ENCODE measurements at places on chromosomes 3 and 15. TPM values are rescaled to one million over a fixed set of nuclear protein-coding genes. Genes with fewer than 3 reads are reported as not detected.

DNA sequence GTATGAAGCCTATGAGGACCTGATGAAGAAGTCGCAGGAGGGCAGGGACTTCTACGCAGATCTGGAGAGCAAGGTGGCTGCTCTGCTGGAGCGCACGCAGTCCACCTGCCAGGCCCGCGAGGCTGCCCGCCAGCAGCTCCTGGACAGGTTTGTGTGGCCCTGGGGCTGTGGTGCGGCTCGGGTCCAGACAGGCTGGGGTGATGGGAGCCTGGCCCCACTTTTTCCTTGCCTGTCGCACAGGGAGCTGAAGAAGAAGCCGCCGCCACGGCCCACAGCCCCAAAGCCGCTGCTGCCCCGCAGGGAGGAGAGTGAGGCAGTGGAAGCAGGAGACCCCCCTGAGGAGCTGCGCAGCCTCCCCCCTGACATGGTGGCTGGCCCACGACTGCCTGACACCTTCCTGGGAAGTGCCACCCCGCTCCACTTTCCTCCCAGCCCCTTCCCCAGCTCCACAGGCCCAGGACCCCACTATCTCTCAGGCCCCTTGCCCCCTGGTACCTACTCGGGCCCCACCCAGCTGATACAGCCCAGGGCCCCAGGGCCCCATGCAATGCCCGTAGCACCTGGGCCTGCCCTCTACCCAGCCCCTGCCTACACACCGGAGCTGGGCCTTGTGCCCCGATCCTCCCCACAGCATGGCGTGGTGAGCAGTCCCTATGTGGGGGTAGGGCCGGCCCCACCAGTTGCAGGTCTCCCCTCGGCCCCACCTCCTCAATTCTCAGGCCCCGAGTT is 29.0 kb downstream of the PTPN23 start:
- no peak for DNase-seq

GRCh38 chr3:100125161-100125938 is 11.0 kb upstream of the FILIP1L start:
- DNase-seq: no peak

Gene CNTN3
- not detected for total RNA-seq

- no peak for DNase-seq
Measured at GRCh38 chr15:40325188-40325587, 1.7 kb downstream of the INAFM2 start.

GRCh38 chr15:75436881-75437280 is 14.6 kb downstream of the SIN3A start:
- DNase-seq: no peak

Gene IQCB1
- total RNA-seq: 35.6 TPM

DNA sequence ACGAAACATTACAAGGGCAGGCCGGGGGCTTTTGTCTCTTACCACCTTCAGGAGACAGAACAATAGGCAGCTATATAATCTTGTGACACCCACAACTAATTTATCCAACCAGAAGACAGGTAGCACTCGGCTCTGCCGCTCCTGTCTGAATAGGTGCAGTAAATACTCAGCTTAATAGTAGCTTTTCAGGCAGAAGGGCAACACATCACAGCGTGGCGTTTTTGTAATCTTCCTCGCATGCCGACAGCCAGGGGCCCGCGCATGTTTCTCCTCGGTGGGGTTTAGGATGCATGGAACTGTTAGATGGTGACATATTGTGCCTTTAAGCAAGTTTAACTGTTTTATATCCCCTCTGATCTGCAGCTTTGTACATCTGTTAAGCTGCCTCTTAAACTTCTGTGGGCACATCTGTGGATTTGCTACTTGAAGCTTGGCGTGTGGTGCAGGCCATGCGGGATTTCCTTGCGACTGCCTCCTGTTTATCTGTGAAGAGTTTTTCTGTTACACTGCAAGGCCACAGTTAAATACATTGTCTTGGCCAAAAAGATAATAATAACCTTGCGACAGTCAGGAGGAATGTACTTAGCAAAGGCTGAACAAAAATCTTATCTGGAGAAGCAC is 123.2 kb upstream of the BNIP2 start:
- no peak for DNase-seq

DNA sequence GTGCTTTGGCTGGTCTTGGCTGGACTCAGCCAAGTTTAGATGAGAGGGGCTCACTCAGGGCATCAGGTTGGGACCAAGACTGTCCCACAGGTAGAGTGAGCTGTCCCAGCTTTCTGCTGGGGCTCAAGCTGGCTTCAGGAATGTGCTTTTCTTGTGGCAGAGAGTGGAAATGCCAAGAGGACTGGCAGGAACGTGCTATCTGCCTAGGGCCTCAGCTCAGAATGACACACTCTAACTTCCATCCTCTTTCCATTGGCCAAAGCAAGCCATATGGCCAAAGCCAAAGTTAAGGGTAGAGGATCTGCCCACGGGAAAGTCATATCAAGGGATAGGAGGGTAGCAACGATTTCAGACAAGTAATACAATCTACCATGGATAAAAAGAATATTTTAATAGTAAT is 178.8 kb downstream of the ABHD5 start:
- DNase-seq: no peak

Gene GP9
- total RNA-seq: not detected

Gene PDZRN3
- total RNA-seq: not detected

GRCh38 chr15:52514482-52514881 is 14.2 kb downstream of the MYO5A start:
- no peak for DNase-seq

Gene LYSMD4
- 5.8 TPM for total RNA-seq

DNA sequence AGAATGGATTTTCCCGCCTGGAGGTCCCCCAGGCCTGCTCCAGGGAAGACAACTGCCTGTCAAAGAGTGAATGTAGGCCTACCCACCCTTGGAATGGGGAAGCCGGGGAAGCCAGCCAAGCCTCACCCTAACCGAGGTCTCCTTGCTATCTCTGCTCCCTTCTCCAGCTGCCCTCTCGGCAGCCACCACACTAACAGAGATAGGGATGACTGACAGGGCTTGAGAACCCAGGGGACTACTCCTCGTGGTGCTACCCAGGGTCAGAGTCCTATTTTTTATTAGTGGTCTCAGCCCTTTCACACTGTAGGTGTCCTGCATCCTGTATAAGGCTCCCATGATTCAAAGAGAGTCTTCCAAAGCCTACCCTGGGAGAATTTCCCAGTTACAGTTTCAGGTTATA is 160.6 kb upstream of the CHRM5 start:
- DNase-seq: no peak

- DNase-seq: no peak
Measured at GRCh38 chr3:25151903-25152295, 276.2 kb upstream of the RARB start.

DNA sequence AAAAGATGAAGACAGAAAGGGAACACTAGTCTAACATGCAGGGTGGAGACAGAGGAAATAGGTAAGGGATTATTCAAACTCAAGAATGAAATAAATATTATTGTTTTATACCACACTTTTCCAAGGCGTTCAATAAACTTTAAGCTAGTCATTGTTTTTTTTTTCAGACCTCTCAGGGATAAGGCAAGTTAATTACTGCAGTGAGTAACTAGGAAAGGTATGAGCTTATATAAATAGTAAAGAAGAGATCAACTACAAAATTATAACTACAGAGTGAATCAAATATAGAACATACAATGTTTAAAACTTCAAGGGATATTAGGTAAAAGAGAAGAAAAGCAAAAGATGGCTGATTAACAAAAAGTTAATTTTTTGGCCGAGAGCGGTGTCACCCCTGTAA is 31.5 kb upstream of the XXYLT1 start:
- peak; percentile 7 for DNase-seq

Gene TUBGCP4
- 11.2 TPM for total RNA-seq

Gene DHFR2
- 4.0 TPM for total RNA-seq

DNA sequence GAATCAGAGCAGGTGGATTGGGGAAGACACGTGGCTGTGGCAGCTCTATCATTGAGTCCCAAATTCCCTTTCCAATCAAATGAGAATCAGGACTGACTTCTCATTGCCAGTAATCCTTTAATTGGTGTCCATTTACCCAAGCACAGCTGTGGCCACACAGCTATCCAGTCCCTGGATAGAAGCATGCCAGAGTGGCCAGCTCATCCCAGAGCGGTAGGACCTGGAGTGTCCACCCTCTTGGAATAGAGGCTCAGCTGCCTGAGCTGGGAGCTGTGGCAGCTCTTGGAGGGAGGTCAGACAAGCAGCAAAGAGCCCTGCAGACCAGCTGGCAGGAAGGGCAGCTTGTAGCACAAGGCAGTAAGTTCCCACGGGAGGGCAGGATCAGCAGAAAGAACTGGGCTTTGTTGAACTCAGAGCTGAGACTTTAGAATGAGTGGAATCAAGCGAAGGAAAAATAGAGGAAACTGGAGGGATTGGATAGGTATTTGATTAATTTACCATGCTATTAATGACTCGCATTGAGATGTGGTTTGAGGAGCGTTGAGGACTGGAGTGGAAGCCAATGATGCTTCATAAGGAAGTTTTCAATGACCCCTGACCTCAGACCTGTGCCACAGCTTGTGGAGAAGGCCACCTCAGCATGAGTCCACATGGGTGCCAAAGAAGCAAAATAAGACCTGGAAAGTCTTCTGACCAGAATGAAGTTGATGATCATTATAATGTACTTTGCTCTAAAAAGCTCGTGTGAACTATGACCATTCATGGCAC is 6.9 kb upstream of the ALPK3 start:
- no peak for DNase-seq

Gene LCTL
- 1.8 TPM for total RNA-seq

Gene VPS8
- 36.6 TPM for total RNA-seq

DNA sequence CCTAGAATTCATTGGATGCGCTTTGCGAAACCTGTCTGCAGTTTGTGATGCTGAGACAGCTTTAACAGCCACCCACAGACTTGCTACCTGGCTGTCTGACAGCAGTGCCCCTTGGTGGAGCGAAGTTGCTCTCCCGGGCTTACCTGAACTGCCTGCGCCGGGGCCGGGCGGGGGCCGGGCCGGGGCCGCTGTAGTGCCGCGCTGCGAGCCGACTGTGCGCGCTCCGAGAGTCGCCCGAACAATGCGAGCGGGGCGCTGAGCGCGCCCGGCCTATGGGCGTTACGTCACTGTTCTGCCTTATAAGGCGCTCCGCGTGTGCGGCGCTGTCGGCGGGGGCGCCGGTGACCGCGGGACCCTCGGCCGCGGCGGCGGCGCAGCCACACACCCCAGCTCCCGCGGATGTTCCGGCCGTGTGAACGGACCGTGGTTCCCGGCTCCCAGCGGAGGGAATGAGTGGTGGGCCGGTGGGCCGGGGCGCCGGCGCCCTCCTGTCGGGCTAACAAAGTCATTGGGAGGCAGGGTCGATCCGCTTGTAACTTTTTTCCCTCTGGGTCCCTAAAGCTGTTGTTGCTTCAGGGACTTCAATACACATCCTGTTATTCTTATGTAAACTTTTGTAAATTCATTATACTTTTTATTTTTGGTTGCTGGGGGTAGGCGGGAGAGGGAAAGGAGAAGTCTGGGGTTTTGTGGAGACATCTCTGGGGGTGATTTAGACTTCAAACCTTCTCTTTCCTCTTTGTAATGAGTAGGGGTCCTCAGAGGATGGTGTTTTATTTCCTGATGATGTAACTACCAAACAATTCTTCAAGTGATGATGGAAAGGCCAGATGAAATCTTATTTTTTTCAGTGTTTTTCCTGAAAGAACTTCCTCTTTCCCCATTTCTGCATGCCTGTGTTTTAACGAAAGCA is 58.5 kb downstream of the CMSS1 start:
- peak; percentile 69 for DNase-seq

DNA sequence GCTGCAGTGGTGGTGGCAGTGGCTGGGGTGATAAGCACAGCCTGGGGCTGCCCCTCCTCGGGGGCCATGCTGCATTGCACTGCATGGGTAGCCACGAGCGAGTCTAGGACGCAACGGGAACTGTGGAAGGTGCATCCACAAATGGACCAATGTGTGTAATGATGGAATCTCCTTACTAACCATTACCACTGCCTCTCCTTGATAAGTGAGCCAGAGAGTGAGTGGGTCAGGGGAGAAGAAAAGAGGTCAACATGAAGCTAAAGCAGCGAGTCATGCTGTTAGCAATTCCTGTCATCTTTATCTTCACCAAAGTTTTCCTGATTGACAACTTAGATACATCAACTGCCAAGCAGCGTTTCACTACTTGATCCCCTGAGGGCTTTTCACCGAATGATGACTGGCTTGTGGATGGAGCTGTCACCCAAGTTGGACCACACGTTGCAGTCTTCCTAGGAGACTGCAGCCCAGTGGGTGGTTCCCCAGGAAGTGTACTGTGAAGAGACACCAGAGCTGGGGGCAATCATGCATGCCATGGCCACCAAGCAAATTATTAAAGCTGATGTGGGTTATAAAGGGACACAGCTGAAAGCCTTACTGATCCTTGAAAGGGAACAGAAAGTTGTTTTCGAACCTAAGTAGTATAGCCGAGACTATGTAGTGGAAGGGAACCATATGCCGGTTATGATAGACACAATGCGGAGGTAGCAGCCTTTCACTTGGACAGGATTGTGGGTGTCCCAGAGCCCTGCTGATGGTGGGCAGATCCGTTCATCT is 20.6 kb downstream of the SAMD7 start:
- no peak for DNase-seq

GRCh38 chr15:40873694-40874561 is at the start of gene RHOV:
TSS of gene RHOV (minus strand) at chr15:40874234. CDS start at chr15:40874139, 95 bp downstream.
- peak; percentile 42 for DNase-seq

DNA sequence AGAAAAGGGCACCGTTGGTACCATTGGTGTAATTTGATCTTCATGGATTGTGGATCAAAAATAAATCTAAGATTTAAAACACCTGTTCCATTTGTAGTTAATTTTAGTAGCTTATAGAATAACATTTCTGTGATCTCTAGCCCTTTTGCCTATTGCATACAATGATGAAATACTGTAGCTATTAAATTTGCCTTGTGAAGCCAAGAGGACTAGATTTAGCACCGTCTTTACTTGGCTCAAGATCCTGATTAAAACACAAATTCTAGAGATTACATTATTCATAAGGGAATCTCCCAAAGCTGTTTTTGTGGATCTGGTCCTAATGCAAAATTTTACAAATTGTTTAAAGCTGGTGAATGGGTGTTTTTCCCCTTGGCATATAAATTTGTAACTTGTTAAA is 8.2 kb downstream of the TBC1D23 start:
- DNase-seq: no peak

Gene GP5
- total RNA-seq: 0.02 TPM

- no peak for DNase-seq
Measured at GRCh38 chr3:436053-436452, 239.5 kb downstream of the CHL1 start.

Gene MYLK
- total RNA-seq: 104 TPM

Gene NPRL2
- 24.8 TPM for total RNA-seq

- no peak for DNase-seq
Measured at GRCh38 chr3:13157986-13158385, 84.8 kb upstream of the IQSEC1 start.

DNA sequence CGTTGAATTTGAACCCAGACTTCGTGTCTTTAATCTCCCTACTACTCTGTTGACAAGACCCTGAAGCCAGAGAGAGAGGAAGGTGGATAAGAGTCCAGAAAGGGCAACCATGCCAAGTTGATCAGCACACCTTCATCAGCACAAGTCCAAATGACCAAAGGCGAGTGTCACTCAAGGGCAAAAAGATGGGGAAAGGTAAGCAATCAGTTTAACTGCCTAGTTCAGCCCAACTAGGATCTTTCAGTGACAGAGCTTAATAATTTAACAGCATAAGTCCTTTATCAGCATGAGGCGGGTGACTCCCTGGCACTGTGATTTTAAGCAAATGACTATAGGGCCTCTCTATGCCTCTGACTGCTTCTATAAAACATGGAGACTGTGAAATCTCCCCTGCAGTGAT is 6.2 kb downstream of the SUCLG2 start:
- DNase-seq: peak; percentile 7
